CD4-positive, alpha-beta memory T cell (primary cell): ENCODE measurements at places on chromosomes 13 and 19. TPM values are rescaled to one million over a fixed set of nuclear protein-coding genes. Genes with fewer than 3 reads are reported as not detected.

Gene MLLT1
- total RNA-seq, result 41.7 TPM

Gene TINCR
- 1.4 TPM for total RNA-seq

Gene TRAPPC2B
- 12.1 TPM for total RNA-seq

Gene MEGF8
- 8.6 TPM for total RNA-seq

Gene ZNF77
- 6.4 TPM for total RNA-seq

Gene FARSA
- 59.1 TPM for total RNA-seq

Gene PNMA8A
- not detected for total RNA-seq

Gene ZIC5
- total RNA-seq, result not detected

Gene ZNF471
- total RNA-seq, result 1.1 TPM

Gene LGALS4
- 4.7 TPM for total RNA-seq

Gene SLC25A41
- total RNA-seq, result not detected

Gene CYP4F11
- total RNA-seq, result not detected

Gene BRD4
- total RNA-seq, result 152 TPM

Gene PLPP2
- 0.70 TPM for total RNA-seq

Gene S1PR2
- total RNA-seq, result 9.4 TPM

Gene MAMSTR
- total RNA-seq, result 2.1 TPM

Gene CD70
- 3.0 TPM for total RNA-seq

Gene HIF3A
- total RNA-seq, result not detected

Gene GRIN3B
- not detected for total RNA-seq

Gene CEACAM3
- not detected for total RNA-seq

Gene TEX101
- not detected for total RNA-seq

Gene GARIN5A
- total RNA-seq, result not detected

Gene TUBB4A
- 3.9 TPM for total RNA-seq

Gene ZNF534
- total RNA-seq, result not detected

Gene CYP2B6
- not detected for total RNA-seq

Gene PRX
- total RNA-seq, result 3.4 TPM

Gene ELF1
- total RNA-seq, result 188 TPM

Gene MYBPC2
- total RNA-seq, result not detected

Gene YJEFN3
- 15.6 TPM for total RNA-seq

Gene CBARP
- not detected for total RNA-seq

Gene MAST1
- not detected for total RNA-seq

Gene TMEM238
- 9.6 TPM for total RNA-seq

Gene ATP4A
- not detected for total RNA-seq

Gene ZNF850
- 5.4 TPM for total RNA-seq

Gene ZNF98
- not detected for total RNA-seq

Gene SLC7A10
- not detected for total RNA-seq

Gene IGFL1
- not detected for total RNA-seq

Gene LIG4
- 11.4 TPM for total RNA-seq

Gene MEX3D
- 4.9 TPM for total RNA-seq

Gene ZNF444
- total RNA-seq, result 33.2 TPM

Gene SPART
- 62.4 TPM for total RNA-seq

Gene AMER2
- total RNA-seq, result not detected

Gene ACP4
- not detected for total RNA-seq

Gene SOX1
- not detected for total RNA-seq

Gene SHC2
- 0.64 TPM for total RNA-seq

Gene IL4I1
- 3.4 TPM for total RNA-seq

Gene LMTK3
- 18.5 TPM for total RNA-seq

Gene SIGLECL1
- total RNA-seq, result not detected

Gene DPY19L3
- total RNA-seq, result 17.9 TPM

Gene NDUFS7
- total RNA-seq, result 68.6 TPM

Gene LSM7
- 108 TPM for total RNA-seq

Gene ZNF738
- total RNA-seq, result 9.8 TPM

Gene C1QTNF9
- not detected for total RNA-seq

Gene ZNF358
- 8.7 TPM for total RNA-seq

Gene TIMM29
- 39.6 TPM for total RNA-seq

Gene SEMA6B
- 2.7 TPM for total RNA-seq

Gene HS6ST3
- total RNA-seq, result not detected
